ENCODE measurements at places on chromosomes 12 and 14. TPM values are rescaled to one million over a fixed set of nuclear protein-coding genes. Genes with fewer than 3 reads are reported as not detected.

The EPS8 gene
- total RNA-seq = 32.0 TPM

The IFNG-AS1 gene
- total RNA-seq = not detected

The MMP17 gene
- 30.0 TPM for total RNA-seq

- no peak for DNase-seq
These were observed 44.8 kb upstream of the FRS2 start for GRCh38 chr12:69425417-69425816.

GRCh38 chr12:8057839-8058238 is 8.3 kb downstream of the C3AR1 start:
- DNase-seq = no peak

The SNW1 gene
- total RNA-seq = 67.0 TPM

DNA sequence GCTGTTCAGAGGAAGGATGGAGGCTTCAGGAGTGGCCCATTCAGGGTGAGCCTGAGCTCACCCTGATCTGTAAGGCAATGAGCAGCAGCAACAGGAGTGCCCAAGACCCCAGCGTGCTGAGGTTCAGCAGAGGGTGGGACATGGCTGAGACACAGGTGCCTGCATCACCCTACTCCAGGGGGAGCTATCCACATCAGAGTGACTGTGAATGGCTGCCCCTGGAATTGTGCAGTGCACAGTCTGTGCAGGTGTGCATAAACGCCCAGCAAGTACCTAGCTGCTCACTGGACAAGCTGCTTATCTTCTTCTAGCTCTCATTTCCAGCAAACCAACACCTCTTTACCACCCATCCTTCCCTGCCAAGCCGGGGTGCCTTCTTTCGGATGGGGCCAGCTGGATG is 140.6 kb upstream of the PRMT8 start:
- DNase-seq = no peak

DNA sequence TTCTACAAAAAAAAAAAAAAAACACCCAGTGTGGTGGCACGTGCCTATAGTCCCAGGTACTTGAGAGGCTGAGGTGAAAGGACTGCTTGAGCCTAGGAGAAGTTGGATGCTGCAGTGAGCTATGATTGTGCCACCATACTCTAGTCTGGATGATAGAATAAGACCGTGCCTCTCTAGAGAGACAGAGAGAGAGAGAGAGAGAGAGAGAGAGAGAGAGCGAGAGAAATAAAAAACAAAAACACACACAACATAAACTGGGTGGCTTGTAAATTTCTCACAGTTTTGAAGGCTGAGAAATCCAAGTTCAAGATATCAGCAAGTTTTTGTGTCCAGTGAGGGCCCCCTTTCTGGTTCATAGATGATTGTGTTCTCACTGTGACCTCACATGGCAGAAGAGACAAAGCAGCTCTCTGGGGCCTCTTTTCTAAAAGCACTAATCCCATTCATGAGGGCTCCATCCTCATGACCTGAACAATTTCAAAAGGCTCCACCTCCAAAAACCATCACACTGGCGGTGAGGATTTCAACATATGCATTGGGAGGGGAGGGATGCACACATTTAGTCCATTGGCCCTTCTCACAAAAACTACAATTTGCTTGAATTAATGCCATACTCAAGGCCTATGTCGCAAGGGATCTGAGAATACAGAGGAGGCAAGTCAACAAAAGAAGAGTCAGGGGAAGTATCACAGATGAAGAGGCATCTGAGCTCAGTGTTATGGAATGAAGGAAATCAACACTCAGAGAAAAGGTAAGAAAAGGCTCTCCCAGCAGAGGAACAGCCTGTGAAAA is 94.9 kb downstream of the PPM1H start:
- DNase-seq = no peak

The BICDL1 gene
- 22.2 TPM for total RNA-seq

- DNase-seq = no peak
These were observed 210.1 kb upstream of the DAAM1 start for GRCh38 chr14:58978343-58978742.

The NINJ2 gene
- total RNA-seq = 1.9 TPM

DNA sequence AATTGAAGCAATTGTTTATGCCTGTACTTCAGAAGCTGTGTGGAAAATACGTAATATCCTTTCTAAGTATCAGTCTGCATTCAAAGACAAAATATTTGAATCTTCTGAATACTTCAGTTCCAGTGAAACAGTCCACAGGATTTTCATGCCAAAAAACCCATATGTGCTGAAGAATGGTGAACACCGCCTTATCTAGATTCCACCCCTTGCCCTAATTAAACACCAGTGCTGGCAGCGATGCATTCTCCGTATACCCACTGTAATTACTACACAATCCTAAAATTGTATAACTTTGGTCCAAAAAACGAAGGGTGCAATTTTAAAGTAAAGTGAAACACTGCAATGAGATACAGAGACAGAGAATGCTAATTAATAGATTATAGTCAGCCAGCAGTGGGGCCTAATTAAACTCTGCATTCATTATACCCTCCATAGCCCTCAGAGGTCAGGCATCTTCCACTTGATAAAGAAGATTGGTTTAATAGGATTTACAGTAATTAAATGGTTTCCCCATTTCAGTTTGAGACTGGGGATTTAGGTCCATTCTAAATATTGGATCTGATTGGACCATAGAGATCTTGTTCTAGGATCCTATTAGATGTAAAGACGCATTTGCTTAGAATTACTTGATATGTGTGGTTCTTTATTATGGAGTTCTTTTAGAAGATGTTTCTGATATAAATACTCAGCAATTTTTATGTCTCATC is 43.9 kb downstream of the ERC1 start:
- no peak for DNase-seq

DNA sequence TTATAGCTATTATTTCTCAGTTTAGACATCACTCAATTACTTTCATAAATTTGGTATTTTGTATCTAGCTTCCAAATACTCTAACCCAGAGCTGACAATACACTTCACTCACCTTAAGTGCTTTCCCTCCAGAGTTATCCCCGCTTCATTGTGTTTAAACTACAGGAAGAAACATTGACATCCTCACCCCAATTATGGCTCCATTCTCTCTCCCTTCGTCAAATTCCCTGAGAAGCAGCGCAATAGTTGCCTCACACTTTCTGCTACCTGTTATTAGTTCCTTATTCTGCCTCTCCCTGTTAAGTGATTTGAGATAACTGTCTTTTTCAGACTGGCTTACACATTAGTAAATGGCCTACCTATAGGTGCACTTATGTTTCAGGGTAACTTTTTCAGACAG is 69.4 kb upstream of the AMIGO2 start:
- no peak for DNase-seq

DNA sequence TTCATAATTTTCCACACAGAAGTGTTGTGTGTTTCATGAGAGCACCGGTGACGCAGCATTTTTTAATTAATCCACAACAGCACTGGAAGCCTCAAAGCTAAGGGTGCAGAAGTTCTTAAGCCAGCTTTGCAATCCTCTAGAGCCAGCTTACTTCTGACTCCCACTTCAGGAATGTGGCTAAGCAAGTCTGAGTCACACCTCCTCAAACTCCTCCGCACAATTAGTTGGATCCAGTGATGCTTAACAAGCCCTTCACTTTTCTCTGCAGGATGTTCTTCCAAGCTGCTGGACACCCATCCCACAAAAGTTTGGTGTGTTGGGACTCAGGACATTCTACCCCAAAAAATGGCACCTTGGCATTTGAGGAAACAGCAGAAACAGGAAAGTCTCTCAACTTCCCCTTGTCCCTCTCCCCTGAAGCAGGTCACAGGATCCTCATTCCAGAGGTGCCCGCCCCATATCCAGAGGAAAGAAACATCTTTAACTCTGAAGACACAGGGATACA is 210.0 kb downstream of the PPM1H start:
- DNase-seq = peak; percentile 72

DNA sequence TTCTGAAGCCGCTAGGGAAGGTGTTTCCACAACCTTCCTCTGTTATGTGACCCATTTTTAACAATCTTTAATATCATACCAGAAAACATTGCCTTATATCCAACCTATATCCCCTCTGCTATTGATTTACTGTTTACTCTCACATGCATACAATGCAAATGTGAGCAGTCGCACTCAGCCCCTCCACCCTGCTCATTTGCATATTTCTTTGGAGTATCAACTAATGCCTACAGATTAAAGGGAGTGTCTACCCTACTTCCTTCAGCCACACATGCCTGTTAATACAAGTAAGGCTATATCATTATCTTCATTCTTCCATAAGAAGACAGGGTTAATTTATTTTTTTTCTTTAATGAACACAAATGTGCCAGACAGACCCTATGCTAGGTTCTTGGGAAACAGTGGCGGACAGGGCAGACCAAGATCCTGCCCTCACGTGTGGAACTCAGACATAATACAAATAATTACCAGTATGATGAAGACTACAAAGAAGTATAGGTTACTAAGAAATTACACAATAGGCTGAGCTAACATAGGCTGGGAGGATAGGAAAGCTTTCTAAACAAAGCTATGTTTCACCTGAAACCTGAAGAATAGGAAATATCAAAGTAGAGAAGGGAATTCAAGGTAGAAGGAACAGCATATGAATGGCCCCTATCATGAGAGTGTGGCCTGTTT is 107.3 kb upstream of the MDM1 start:
- no peak for DNase-seq

DNA sequence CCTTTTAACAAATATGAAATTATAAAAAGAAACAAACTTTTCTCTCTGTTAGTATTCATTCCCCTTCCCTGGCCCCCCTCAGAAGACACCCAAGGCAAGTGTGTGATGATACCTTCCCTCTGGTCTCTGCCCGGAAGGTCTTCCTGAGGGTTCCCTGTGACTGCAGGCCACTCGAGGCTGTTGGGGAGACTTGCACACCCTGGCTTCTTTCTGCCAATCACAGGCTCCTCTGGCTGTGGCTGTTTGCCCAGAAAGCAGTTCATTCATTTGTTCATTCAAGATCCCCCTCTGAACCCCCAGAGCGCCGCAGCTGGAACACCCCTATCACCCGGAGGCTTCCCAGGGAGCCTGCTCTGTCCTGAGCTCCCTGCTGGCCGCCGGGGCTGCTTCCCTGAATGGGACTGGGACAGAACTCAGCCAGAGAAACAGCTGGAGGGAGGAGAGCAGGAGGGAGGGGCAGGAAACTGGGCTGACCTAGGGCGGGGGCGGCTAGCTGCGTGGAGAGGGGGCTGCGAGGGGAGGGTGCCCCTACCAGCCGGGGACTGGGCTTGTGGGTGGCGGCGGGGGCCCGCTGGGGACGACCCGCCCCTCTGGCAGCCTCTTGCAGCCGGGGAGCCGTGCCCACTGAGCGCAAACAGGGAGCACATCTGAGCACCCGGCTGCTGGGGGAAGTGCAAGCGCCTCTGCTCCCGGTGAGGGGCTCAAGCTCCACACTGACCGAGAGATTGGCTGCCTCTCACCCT is at the start of gene CMKLR1:
Gene CMKLR1 (minus strand): TSS at position 397 of the 743 bp plus-strand sequence. CDS start 45,720 bp downstream, outside the sequence.
- no peak for DNase-seq

- DNase-seq = no peak
These were observed 105.1 kb downstream of the TMTC3 start for GRCh38 chr12:88247241-88247643.

GRCh38 chr12:127362121-127362520 is 904.8 kb upstream of the TMEM132C start:
- DNase-seq = no peak

- DNase-seq = no peak
These were observed 119.4 kb downstream of the CAND1 start for GRCh38 chr12:67388331-67389138.

The LRRC10 gene
- not detected for total RNA-seq

The EML5 gene
- total RNA-seq = 0.10 TPM

The MDP1 gene
- total RNA-seq = 8.9 TPM

DNA sequence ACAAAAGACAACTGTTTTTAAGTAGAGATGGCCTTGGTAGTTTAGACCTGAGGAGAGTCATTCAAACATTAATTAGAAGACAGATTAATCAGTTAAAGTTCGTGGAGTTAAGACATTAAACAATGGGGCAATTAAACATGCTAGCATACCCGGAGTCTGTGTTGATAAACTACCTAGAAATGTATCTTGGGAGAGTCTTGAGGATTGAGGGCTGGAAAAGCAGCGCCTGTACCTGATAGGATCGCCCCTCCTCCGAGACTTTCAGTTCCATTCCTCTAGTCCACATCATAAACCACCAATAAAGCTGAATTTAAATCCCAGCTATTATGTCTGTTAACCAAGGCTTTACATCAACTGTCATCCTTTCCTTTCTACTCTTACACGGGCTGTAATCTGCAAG is 1.0 kb upstream of the KRAS start:
- DNase-seq = no peak

The RERG gene
- not detected for total RNA-seq

- DNase-seq = no peak
These were observed 451.8 kb upstream of the TBX3 start for GRCh38 chr12:115135800-115136211.

The RFLNA gene
- total RNA-seq = 5.4 TPM

DNA sequence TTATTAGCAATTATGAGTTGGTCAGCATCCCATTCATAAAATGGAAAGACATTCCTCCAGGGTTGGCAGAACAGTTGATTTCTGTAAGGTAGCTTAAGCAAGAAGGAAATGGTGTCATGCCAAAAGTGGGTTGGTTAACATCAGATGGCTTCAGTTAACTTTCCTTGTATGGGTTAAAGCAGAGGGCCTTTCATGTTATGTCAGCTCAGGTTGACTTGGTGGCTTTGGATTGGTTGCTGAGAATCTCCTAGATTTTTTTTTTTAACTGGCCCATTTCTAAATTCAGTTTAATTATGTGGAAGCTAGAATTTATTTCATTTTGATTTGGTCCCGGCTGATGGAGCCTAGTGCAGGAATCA is 87.8 kb downstream of the BBS10 start:
- DNase-seq = no peak

- no peak for DNase-seq
These were observed 3.6 kb upstream of the RHOF start for GRCh38 chr12:121796855-121797751.

GRCh38 chr12:93894391-93895088 is 217.4 kb downstream of the CRADD start:
- no peak for DNase-seq

- DNase-seq = no peak
These were observed 37.7 kb downstream of the NEUROD4 start for GRCh38 chr12:55057481-55057880.

GRCh38 chr12:131381716-131382430 is 329.0 kb upstream of the SFSWAP start:
- no peak for DNase-seq

The PRB2 gene
- total RNA-seq = not detected

DNA sequence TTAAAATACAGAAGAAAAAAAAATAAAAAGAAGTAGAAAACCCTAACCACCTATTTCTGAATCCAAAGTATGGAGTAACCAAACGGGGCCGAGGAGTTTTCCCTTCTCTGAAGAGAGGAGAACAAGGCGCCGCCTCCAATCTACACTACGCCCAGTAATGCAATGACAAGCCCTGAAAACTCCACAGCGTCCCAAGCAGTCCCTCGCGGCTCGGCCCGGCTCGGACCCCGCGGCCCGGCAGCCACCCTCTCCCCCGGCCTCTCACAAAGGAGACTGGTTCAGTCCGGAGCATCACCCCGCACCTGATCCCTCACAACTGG is 371 bp downstream of the CHD8 start:
- DNase-seq = no peak

- no peak for DNase-seq
These were observed 149.3 kb downstream of the CALM1 start for GRCh38 chr14:90545966-90546751.

DNA sequence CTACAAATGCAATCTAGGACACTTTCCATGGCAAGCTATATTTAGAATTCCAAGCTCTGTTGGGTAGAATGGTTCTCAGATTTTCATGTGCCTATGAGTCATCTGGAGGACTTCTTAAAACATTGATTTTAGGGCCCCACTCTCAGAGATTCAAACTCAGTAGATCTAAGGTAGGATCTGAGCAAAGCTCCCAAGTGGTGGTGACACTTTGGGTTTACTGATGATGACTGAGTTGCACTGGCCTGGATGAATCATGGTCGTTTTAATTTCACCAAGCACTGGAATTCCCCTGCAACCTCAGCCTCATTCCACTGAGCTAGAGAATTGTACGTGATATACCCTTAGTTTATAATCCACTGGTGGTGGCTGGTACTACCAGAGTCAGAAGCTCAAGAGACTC is 86.5 kb downstream of the PPM1H start:
- DNase-seq = peak; percentile 39

All from Panc1 (cell line).